Stimulated activated CD8-positive, alpha-beta memory T cell treated with anti-CD3 and anti-CD28 coated beads, Interleukin-2, amount 100 ng/mL, for 1 hour (primary cell): ENCODE measurements at places on chromosomes 7 and 10.

- no peak for DNase-seq
Measured at GRCh38 chr10:90020506-90020905, 319.1 kb downstream of the KIF20B start.

- no peak for DNase-seq
Measured at GRCh38 chr7:132390705-132391104, 185.6 kb downstream of the PLXNA4 start.

- DNase-seq, result no peak
Measured at GRCh38 chr7:104231054-104232046, 23.5 kb upstream of the ORC5 start.

DNA sequence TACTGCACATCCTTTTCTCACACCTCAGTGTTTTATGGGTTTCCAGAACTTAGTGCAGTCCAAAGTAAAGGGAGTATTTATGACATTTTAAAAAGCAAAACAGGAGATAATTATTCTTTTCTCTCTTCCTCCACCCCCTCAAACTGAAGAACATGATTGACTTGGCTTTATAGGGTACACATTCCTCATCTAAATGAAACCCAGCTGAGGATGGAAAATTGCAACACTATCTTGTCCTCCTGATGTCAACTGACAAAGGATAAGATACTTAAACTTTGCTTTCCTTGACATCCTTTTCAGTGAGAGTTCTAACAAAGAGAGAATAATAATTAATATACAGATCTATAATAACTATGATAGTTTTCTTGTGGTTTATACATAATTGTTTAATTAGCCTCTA is 299.1 kb downstream of the BBS9 start:
- no peak for DNase-seq

DNA sequence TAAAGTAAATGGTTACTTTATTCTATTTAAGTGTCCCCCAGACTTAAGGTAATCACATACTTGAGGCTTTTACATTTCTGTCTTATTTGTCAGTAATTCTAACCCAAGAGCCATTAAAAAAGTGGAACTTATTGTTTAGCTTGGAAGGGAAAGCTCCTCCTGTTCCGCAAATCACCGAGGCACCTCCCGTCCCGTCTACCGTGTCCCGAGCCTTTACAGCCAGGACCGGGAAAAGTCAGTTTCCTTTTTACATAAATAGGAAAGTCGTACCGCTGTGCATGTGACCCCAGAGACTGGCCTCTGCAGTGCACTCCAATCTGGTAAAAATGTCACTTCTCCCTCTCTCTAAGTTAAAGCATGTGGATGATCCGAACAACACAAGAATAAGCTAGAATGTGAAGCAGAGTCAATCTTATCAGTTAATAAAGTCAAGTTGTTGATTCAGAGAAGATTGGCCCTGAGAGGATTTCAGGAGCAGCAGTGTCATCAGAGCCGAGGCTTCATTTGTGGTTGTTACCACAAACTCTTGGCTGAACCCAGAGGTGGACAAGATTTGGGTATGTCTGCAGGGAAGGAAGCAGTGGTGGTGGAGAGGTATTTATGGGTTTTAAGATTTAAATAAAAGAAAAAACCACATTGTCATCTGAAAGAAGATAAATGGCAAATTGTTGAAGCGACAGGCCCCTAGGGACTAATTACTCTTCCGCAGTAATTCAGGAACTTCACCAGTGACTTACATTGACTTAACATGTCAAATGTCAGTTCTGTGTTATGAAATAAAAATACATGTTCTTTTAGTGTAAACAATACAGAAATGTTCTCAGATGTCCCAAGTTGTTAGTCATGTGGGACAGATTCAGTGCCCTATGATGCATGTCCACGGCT is 316.6 kb upstream of the ZNF32 start:
- DNase-seq, result no peak

DNA sequence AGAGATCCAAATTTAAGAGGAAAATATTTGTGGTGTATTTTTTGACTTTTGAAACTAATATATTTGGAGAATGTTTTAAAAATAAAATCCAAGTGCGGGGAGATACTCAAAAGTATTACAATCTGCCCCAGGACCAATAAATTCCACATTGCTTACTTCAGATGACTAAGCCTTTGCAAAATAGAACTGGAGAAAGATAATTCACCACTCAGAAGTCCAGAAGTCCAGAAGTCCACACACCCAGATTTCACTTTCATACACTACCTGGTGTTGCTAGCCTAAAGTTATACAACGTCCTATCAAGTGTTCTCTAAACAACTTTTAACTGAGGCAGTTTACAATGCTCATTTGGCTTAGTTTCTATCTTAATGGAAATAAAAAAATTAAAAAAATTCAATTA is 487.0 kb upstream of the SEMA3D start:
- no peak for DNase-seq

DNA sequence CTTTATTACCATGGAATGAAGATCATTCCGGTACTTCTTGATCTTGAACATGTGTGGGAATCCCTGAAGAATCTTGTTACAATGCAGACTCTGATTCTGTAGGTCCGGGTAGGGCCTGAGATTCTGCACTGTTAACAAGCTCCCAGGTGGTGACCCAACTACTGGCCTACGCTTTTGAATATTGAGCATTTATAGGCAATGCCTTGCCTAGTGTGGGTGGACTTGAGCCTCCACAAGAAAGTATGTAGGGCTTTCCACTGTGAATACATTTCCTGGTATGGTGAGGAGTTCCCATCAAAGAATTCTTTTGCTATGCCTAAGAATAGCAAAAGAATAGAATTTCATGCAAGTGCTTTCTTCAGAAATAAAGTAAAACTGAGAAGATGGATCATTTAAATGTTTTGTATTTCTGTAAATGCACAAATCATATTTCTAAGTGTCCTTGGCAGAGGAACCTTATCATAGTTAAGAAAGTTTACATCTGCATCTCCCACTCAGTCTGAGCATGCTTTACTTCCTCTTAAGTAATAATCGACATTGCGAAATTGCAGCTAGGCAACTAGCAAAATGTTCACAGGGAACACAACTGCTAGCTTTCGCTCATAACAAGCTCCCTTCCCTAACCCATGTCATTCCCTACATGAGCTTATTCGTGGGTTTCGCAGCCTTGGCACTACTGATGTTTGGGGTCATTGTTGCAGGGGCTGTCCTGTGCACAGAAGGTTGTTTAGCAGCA is 71.4 kb downstream of the AHR start:
- DNase-seq, result no peak

DNA sequence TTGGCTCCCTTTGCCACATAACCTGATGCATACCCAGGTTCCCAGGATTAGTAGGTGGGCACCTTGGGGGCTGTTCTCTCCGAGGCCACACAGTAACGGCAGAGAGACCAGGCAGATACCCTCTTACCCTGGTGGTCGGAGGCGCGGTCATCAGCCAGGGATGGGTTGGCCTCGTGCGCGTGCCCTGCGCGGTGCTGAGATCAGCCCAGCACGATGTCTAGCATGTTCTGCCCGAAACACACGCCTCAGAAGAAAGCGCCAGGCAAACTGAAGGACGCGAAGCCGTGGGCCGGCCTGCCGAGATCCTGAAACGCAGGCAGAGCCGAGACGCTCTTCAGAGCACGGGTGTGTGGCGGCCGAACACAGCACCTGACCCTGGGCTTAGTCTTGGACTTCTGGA is 34.7 kb upstream of the CFAP46 start:
- DNase-seq, result no peak

DNA sequence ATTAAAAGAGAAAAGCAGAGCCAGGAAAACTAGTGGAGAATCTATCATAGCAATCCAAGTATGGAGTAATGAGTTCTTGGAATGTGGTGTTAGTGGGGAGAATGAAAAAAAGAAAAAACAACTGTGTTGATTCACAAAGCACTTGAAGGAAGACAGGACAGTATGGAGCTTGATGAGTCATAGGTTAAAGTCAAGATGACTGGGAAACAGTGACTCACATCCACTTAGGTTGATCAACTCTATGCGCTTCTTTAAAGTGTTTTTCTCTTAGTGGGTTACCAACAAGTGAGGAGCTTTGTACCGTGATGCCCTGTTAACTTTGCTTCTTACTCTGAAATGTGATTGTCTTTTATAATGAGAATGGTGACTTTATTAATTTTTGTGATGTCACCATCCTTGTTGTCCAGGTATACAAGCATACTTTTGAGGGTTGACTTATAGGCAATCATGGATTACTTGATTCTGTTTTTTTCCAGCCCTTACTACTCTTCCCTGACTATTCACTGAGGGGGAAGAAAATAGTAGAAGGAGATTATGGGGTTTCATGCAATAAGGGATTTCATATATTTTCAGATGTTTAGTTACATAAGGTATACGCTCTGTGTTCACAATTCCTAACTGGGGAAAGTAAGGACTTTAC is 32.1 kb upstream of the MDFIC start:
- DNase-seq, result no peak

- no peak for DNase-seq
Measured at GRCh38 chr7:80124526-80125264, 9.9 kb upstream of the GNAI1 start.

DNA sequence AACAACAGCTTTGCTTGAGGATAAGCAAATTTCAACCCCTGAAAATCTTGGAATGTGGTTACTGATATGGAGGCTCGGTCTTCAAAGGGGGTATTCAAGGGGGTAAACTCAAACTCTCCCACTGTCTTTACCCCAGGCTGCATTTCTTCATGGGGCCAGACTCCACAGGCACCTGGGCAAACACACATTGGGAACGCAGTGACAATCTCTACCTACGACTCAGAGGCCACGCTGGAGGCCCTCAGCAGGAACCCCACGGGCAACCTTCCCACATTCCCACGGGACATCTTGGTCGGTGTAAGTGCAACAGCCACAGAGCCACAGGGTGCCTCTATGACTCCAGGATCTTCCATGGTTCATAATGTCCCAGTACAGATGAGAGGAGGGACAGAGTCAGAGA is 2.2 kb upstream of the INSIG1 start:
- DNase-seq, result no peak

DNA sequence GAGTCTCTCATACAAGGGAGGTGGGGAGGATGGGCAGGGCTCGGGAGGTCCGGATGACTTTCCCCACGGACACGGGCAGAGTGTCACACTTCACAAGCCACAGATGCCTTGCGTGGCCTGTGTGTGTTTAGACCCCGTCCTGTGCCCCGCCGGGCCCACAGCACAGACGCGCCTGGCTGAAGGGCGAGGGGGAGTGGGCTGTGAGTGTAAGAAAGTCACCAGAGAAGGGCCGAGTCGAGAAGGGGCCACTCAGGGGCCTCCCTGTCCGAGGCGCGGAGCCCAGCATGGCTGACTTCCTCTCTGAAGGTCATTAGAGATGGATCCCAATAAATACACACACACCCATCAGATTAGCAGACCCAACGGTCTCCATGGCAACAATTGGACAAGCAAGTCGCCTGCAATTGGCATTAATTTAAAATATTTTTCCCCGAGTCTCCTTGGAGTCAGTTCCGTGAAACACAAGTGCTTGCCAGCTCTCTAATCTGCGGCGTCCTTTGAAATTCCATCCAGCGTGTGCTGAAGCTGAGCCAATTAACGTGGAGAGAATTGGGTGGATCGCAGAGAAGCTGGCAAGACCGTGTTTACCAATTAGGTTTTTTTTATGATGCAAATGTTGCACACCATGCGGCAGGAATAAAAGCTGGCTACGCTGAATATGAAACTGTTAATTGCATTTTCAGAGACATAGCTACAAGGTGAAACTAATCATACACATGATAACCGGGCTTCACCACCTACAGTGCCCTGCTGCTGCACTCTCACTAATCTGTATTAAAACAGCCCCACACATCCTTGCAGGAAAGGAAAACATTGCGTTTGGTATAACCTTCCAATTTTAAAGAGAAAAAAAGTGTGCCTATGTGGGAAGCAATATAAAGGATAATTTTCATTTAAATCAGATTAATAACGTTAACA is 571.2 kb downstream of the PTPRN2 start:
- DNase-seq, result no peak

DNA sequence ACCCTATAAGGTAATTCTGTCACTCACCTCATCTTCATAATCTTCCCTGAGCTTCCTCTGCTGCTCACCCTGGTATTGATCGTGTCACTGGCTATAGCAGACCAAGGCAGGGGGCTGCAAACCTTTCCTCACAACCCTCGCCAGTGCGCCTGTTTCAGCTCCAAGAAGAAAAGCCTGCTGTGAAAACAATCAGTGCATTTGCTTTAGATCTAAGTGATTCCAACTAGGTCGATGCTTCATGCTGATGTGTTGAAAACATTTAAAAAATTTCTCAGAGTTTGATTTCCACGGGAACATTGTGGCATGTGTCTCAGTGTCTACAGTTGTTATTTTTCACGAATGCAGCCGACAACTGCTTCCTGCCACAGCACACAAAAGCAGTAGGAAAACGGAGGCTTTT is 27.3 kb downstream of the POU6F2 start:
- no peak for DNase-seq

DNA sequence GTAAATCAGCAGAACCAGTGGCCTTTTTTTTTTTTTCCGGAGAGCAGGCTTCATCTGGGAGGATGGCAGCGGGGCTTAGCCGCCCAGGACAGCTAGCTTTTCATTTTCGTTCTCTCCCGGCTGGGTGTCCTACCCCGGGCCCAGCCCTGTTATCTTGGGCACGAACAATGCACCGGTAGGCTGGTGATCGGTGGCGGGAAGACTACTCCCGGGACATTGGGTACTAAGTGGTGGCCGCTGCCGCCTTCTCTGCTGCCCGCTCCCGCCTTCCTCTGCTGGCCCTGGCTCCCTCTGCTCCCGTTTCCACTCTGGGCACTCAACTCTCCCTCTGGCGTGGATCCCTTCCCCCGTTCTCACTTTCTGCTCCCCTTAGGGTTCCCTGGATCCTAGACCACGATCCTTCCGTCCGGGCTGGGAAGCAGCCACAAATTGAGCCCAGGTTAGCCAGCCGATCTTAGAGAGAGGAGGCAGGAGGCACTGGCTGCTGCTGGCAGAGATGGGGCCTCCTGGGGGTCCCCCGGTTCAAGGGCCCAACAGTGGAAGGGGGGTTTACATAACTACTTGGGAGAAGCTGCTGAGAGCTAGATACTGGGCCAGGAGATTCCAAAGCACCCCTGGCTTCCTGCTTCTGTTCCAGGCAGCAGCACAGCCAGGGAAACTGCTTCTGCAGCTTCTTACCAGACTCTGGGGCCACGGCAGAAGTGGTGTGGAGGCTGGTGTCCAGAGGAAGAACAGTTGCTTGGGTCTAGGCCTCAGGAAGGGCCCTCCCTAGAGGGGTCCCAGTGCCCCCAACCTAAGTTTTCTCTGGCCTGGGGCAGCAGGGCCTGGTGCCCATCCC is 1.8 kb downstream of the TLX1 start:
- DNase-seq, result no peak

DNA sequence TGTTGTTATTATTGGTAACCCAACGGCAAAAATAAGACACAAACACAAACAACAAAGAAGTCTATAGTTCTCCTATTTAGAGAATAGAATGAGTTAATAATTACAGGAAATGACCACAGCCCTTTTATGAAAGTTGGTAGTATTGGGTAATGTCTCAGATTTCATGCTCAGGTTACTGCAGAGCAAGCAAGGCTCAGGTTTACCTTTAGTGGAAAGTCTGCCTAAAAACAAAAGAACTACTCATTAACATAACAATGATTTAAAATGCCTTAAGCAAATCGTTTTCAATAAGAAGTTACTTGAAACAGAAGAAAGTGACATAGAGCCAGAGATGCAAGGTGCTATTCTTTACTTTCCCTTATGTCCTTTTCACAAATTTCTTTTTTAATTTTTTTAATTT is 441.2 kb downstream of the PLXDC2 start:
- no peak for DNase-seq

GRCh38 chr10:15168291-15168785 is at the start of gene NMT2:
TSS of gene NMT2 (minus strand) at chr10:15168693. CDS start at chr10:15168612, 81 bp downstream.
- no peak for DNase-seq
